Testis (tissue), 5 donors: ENCODE measurements at places on chromosomes 16 and 17. TPM values are rescaled to one million over a fixed set of nuclear protein-coding genes. Genes with fewer than 3 reads are reported as not detected.

Gene AATK
- 3.8 TPM for total RNA-seq

Gene KCNH4
- 0.56 TPM for total RNA-seq

Gene JUP
- 36.8 TPM for total RNA-seq

Gene CHST5
- 0.55 TPM for total RNA-seq

Gene GNGT2
- not detected for total RNA-seq
